ENCODE measurements at places on chromosomes 16 and 17.

GRCh38 chr16:72827866-72828265, 220.1 kb downstream of the ZFHX3 start:
- DNase-seq: no peak

DNA sequence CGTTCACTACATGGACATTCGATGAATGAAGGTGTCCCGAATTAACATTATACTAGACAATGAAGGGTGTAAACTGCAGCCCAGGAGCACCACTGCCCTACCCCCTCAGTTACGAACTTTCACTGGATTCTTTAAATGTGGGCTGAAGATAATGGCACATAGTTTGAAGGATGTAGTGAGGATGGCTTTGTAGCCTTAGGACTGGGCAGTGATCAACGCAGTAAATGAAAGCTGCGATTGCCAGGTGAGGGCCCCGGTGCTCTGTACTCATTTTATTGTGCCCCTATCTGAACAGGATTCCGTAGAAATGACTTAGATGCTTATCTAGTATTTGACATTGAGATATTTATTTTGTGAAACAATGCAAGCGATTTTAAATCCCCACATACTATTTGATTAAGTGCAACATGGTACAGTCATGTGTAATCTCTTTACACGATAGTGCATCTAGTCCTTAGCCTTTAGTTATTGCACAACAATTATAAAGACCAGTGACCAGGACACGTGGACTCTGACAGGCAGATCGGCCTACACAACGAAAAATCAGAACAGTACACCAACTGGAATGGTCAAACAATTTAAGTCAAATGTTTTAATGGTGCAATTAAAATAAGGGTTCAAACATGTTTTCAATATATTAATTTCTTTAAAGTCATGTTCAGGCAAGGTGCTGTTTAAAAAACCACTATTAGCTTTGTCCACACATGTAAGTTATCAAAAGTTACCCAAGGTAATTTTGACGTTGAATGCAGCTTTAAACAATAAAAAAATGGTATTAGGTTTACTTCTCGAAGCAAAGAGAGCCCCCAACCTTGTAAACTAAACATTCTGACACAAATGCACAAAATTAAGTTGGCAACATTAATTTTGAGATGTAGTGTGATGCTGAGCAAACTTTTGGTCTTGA, 17.4 kb upstream of the ERN1 start:
- DNase-seq: no peak

- DNase-seq: no peak
Measured at GRCh38 chr17:16988749-16989229, 16.9 kb upstream of the TNFRSF13B start.

- no peak for DNase-seq
Measured at GRCh38 chr16:30381291-30382041, 895 bp downstream of the SEPTIN1 start.

DNA sequence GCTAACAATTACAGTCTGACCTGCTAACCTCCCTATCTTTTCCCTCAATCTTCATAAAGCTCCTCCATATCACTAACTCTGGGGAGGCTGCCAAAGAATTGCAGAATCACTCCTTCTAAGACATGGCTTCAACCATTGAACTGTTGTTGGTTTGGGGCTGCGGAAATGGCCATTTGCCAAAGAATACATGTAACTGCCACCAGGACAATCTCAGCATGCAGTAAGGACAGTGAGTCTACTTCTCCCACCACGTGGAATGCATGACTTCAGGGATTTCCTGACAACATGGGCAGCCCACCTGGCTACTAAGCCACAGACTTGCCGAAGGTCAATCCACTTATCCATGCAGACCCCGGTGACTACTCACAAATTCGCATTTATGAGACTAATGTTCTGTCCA, 104.3 kb upstream of the NUDT7 start:
- DNase-seq: no peak

- no peak for DNase-seq
Measured at GRCh38 chr17:41722231-41722630, 10.1 kb downstream of the GAST start.

DNA sequence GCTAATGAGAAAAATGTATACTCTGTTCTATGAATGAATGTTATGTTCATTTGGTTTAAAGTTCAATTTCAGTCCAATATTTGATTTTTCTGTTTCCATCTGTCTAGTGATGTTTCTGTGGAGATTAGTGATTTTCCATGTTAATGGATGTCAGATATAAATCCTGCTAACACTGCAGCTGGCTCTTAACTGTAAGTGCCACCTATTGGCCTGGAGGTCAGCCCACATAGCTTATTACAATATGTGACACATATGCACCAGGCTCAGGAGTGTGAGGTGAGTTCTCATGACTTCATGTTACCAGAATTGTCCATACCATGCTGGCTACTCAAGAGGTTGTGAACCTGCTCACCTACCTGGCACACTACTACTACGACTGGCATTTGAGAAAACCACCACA, 17.1 kb downstream of the ATF7IP2 start:
- no peak for DNase-seq

- DNase-seq: no peak
Measured at GRCh38 chr17:68783861-68784260, 171.3 kb downstream of the ABCA8 start.

Data from coronary artery (tissue), 2 donors.